Activated CD4-positive, alpha-beta T cell treated with anti-CD3 and anti-CD28 coated beads, Interleukin-2, amount 10 ng/mL, durations not matched to agents 7 days and 5 days (primary cell): ENCODE measurements at places on chromosomes 16 and 17.

DNA sequence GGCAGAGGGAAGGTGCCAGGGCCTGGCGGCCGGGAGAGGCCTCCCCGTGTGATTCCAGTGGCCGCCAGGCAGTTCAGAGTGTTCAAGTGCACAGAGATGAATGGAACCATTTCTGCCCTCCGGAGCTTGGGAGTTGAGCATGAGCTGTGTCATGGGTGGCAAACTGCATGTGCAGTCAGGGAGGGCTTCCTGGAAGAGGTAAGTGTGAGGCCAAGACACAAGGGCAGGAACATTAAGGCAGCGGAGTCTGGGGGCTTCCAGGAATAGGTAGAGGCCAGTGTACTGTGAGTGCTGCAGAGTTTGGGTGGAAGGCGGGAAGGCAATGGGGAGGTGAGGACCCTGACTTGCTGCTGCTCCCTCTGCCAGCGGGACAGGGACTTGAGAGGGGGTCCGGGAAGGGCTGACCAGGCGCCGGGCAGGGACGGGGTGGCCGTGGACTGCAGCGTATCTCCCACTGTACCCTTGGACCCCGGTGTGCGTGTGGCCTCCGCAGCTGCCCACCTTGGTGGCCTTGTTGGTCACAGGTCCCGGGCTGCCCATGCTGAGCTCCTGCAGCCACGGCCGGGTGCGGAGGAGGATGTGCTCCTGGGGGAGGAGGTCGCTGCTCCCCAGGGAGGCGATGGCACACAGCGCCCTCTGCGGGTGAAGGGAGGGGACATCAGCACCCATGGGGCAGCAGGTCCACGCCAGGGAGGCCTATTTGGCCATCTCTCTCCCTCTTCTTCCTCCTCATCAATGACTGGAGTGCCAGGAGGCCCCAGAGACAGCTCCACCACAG, 7.5 kb upstream of the CEP131 start:
- DNase-seq: no peak

DNA sequence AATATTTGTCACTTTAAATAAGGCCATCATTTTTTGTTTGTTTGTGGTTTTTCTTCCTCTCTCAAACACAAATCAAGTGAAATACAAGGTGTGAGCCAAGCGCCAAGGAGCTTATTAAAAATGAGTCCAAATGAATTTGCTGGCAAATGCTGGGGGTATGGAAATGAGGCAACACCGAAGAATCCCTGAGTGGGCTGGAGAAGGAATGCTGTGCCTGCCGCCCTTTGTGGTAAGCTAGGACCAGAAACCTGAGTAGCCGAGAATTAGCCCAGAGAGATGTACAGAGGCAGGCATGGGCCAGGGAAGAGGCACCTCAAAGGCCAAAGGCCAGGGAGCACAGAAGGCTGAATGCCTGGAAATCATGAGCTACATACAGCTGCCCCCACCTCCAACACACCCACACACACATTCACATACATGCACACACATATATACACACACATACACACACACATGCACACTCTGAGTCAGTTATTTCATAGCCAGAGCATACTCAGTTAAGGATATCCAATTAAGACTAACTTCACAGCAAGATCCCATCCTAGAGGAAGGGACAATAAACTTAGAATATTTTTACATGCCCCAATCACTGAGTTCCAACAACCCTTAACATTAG, 266.1 kb upstream of the DYNLRB2 start:
- DNase-seq: no peak

DNA sequence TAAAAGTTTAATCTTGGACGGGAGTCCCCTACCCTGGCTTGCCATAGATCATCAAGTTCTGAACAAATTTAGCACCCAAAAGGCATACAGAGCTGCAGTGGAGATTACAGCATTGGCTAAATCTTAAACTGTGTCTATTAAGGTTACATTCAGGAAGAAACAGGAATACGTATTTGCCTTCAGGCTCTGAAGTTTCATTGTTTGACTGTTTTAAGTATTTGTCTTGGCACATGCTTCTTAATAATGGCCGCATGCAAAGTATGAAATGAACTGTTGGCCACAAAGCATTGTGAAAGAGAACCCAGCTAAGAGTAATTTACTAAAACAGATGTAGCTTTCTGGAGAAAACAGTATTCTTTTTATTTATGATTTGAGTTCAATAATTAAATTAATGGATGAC, 63.9 kb upstream of the CNEP1R1 start:
- no peak for DNase-seq

DNA sequence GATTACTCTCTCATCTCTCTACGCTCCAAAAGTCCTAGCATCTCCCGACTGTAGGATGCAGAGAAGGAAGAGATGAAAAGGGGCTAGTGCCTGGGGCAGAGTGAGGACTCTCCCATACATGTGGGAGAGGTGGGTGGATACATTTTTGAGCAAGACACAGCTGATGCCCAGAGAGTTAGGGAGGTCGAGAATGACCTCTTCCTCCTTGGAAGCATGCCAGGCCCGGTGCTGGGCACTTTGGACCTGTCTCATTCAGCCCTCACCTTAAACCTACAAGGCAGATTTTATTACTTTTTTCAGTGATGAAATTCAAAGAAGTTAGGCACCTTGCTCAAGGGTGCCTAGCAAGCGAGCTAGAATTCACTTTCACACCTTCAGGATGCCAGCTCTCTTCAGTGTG, 38.2 kb downstream of the WSCD1 start:
- no peak for DNase-seq

- no peak for DNase-seq
These were observed 16.0 kb upstream of the WDR45B start for GRCh38 chr17:82664276-82664575.

- DNase-seq: no peak
These were observed 161.1 kb upstream of the TBX2 start for GRCh38 chr17:61238455-61238933.
